ENCODE measurements at places on chromosomes 11 and 22.
A peak's percentile ranks its signal among the peaks of the same experiment; 100 is the strongest.

- H3K27ac ChIP-seq, result no peak overlapping the region
- H3K36me3 ChIP-seq, result no peaks in the 10 kb centered on the region
- DNase-seq, result no peak
- no peak overlapping the region for H3K4me3 ChIP-seq
Measured at GRCh38 chr22:23014250-23014649, 56.1 kb upstream of the GNAZ start.

DNA sequence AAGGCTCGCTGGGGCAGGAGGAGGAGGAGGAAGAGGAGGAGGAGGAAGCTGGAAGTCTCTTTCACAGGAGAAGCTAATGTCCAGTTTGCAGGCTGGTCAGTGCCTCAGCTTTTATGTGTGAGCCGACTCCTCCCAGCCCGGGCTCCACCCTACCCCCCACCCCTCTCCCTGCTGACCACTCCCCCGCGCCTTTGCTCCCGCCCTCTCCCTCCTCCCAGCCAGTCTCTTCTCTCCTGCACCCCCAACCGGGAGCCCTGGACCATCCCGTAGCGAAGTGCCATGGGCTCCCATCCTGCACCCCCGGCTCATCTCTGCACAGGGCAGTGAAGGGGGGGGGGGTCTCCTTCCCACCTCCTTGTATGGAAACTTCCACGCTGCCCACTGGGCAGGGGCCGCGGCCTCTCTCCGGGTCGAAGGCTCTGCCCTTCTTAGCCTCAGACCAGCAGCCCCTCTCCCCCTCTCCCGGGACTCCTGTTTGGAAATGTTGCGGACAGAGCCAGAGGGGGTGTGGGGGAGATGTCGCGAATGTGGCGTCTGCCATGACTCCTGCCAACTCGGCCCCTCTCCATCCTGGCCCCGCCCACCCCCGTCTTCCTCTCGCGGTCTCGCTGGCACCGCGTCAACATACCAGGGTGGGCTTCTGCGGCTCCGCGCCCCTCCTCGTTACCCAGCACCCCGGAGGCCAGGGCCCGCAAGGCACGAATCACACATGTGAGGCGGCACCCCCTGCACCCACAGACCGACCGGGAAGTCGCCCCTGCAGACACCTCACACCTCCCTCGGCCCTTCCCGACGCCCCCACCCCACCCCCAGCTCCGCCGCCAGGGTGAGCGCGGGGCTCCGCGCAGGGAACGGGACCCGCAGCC is 1.8 kb downstream of the IGF2 start:
- H3K4me1 ChIP-seq, result no peaks in the 10 kb centered on the region
- no peaks in the 10 kb centered on the region for H3K36me3 ChIP-seq
- H3K27me3 ChIP-seq, result peaks cover 86% of the 10 kb centered on the region
- peak overlapping the region; percentile 65 for H3K4me3 ChIP-seq
- no peak overlapping the region for H3K27ac ChIP-seq

DNA sequence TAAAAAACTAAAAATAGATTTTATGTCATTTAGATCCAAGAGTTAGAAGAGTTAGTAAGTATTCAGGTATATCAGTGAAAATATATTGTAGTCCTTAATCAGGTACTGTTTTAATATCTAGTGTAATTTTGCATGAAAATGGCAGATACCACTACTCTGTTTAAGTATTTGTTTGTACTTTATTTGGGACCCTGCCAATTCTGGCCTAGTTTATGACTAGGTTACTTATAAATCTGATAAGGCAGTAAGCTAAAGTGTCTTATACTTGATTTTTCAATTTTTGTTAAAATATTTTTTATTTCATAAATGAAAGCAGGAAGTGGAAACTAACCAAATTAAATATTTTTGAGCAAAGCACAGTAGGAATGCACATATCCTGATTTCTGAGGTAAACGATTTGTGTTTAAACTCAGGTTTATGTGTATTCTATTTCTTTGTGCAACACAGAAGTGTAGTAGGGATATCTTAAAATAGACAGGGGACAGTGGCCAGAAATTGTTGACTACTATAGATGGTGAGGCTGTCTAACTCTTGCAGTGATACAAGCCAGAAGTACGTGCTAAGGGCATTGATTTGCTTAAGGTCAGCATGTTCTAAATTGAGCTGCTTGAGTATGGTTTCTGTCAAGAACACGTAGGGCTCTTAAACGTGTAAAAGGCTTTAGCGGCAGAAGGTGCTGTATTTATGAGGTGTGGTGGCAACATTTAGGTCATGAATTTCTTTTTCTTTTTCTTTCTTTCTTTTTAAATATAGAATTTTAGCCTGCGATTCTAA is 34.0 kb downstream of the HIPK3 start:
- no peaks in the 10 kb centered on the region for H3K27me3 ChIP-seq
- no peak overlapping the region for H3K27ac ChIP-seq
- no peak overlapping the region for H3K4me3 ChIP-seq
- DNase-seq, result no peak
- no peaks in the 10 kb centered on the region for H3K4me1 ChIP-seq

GRCh38 chr11:69232821-69233743 is 60.9 kb upstream of the MYEOV start:
- H3K27ac ChIP-seq, result no peak overlapping the region
- H3K4me1 ChIP-seq, result no peaks in the 10 kb centered on the region
- peak; percentile 40 for DNase-seq

- no peak overlapping the region for H3K4me3 ChIP-seq
- H3K27ac ChIP-seq, result no peak overlapping the region
- peaks cover 2% of the 10 kb centered on the region for H3K4me1 ChIP-seq
- H3K36me3 ChIP-seq, result no peaks in the 10 kb centered on the region
Measured at GRCh38 chr22:43113526-43114251, 3.1 kb downstream of the BIK start.

DNA sequence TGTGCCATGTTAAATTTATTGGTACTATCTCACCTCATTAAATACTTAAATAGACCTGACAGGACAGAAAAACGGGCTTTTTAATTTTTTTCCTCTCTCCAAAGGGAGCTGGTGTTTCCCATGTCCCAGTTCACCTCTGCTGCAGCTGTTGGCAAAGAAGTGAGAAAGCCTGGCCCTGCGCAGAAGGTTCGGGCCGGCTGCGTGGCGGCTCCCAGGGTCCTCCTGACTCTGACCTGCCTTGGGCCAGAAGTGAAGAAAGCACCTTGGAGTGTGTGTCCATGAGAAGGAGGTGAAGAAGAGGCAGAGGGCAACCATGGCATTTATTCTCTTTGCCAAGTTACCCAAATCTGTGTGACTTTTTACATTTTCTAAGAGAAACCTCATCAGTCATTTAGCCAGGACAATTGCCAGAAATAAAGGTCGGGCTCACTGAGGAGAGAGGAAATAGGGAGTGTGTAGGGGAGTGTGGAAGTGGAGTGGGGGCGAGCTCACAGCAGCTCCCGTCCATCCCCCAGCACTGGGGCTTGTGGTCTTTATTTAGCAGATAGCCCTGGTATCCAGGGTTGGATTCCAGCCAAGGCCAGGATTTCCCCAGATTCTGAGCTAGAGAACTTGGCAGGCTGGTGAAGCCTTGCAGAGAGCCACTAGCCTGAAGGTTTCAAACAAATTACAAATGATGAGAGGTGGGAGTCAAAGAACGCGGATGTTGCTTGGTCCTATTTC is 102.4 kb upstream of the CADM1 start:
- DNase-seq, result no peak
- H3K36me3 ChIP-seq, result no peaks in the 10 kb centered on the region
- no peak overlapping the region for H3K27ac ChIP-seq
- H3K27me3 ChIP-seq, result peaks cover 38% of the 10 kb centered on the region
- no peak overlapping the region for H3K4me3 ChIP-seq
